ENCODE measurements at places on chromosomes 5 and 9.

GRCh38 chr5:52708463-52708862 lies 79.3 kb upstream of the ITGA1 start:
- DNase-seq: no peak

GRCh38 chr5:59036274-59036961 lies 453.5 kb downstream of the RAB3C start:
- no peak for DNase-seq

DNA sequence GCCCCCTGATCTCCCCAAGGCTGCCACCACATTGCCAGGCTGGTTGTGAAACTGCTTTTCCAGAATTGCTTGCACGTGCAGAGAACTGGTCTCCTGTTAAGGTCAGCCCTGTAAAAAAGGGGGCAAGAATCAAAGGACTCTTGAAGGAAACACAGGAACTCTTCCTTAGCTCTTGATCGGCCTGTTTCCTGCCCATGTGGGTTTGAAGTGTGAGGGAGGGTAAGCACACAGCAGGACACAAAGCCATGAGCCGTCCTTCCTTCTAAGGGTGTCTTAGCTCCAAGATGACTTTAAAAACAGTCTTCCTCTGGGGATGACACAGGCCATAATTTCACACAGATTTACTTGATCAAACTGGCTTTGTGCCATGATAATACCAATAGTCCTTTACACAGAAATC lies 36.1 kb downstream of the TEK start:
- DNase-seq: no peak

GRCh38 chr5:134417707-134418106 lies 6.0 kb upstream of the CDKN2AIPNL start:
- no peak for DNase-seq

- no peak for DNase-seq
These were observed 14.8 kb downstream of the ANXA1 start for GRCh38 chr9:73166468-73166867.

DNA sequence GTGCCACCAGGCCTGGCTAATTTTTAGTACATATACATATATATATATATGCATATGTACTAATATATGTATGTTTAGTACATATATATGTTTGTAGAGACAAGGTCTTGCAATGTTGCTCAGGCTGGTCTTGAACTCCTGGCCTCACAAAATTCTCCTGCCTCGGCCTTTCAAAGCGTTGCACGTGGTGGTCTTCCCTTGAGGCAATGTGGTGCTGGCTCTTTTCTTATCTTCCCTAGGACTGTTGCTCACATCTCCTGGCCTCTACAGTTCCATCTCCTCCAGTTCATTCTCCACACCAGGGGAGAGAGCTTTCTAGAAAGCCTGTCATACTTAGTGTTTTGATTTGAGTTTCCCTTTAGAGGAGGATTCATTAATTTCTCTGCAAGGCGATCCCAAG lies 28.9 kb upstream of the TGFBR1 start:
- DNase-seq: no peak

- DNase-seq: no peak
These were observed 10.5 kb upstream of the TEX53 start for GRCh38 chr9:114668146-114668545.

- no peak for DNase-seq
These were observed 138.8 kb downstream of the SMC2 start for GRCh38 chr9:104232781-104233341.
